Progenitor cell of endocrine pancreas (in vitro differentiated cells): ENCODE measurements at places on chromosomes 1 and 21.
A peak's percentile ranks its signal among the peaks of the same experiment; 100 is the strongest.

DNA sequence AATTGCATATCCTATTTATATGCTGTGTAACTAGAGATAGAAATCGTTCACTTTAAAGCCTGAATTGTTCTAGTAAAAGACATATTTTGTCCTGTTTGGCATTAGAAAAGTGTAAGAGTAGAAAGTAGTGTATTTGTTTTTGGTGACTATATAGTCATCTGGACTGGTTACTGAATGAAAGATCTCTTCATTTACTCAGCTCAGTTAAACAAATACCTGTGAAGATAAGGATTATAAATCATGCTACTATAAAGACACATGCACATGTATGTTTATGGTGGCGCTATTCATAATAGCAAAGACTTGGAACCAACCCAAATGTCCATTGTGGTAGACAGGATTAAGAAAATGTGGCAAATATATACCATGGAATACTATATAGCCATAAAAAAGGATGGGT is 125.1 kb downstream of the PLA2G4A start:
- DNase-seq: no peak

GRCh38 chr1:216045400-216045799 is 377.8 kb downstream of the USH2A start:
- no peak for DNase-seq

GRCh38 chr1:17890056-17890814 is 135.1 kb downstream of the ACTL8 start:
- DNase-seq: no peak

DNA sequence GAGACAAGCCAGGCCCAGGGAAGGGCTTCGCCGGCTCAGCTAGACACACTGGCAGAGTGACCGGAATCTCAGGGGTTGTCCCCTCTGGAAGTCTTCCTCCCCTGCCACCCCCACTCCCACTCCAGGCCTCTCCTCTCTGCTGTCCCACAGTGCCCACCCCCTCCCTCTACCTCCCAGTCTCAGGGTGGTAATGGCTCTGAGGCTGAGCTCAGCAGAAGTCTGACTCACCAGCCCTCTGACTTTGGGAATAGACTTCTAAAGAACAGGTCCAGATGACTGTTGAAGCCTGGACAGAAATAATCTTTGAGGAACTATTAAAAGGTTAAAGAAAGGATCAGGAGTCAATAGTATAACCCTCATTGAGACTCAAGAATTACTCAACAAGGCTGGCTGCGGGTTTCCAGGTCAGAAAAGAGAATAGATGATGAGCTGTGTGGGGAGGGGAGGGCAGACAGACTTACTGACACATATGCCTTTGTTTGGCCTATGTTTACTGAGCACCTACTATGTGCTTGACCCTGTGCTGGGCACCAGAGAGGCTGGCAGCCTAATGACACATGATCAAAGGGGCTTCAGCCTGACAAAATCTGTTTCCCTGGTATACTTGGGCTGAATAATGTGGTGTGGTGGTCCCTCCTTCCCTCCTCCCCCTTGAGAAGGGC is 8.2 kb downstream of the HCRTR1 start:
- DNase-seq: no peak

GRCh38 chr1:79648126-79648525 is 641.6 kb upstream of the ADGRL4 start:
- no peak for DNase-seq

- no peak for DNase-seq
These were observed 12.3 kb upstream of the CSF3R start for GRCh38 chr1:36494971-36495370.

- DNase-seq: no peak
These were observed 19.9 kb upstream of the LDLRAP1 start for GRCh38 chr1:25523542-25523941.

- DNase-seq: no peak
These were observed 9.5 kb downstream of the CFH start for GRCh38 chr1:196661345-196661744.

GRCh38 chr1:223175032-223175431 is 32.0 kb upstream of the TLR5 start:
- DNase-seq: no peak

DNA sequence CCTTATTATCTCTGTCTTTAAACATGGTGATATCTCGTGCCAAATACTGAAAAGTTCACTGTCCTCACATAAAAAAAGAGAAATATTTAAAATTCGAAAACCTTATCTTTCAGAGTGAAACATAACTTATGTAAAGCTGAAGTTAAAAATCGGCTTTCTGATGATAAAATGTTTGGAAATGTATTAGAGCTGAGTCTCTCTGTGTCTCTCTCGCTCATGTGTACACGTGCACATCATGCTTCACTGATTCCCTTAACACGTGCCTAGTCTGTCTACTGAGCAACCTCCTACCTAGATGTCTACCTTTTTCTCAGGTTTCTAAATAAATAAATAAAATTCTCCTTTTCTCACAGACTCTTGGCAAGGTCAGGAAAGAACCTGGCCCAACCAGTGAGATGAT is 17.1 kb downstream of the HHIPL2 start:
- no peak for DNase-seq

GRCh38 chr1:22953057-22953739 is 19.5 kb downstream of the LACTBL1 start:
- DNase-seq: no peak

DNA sequence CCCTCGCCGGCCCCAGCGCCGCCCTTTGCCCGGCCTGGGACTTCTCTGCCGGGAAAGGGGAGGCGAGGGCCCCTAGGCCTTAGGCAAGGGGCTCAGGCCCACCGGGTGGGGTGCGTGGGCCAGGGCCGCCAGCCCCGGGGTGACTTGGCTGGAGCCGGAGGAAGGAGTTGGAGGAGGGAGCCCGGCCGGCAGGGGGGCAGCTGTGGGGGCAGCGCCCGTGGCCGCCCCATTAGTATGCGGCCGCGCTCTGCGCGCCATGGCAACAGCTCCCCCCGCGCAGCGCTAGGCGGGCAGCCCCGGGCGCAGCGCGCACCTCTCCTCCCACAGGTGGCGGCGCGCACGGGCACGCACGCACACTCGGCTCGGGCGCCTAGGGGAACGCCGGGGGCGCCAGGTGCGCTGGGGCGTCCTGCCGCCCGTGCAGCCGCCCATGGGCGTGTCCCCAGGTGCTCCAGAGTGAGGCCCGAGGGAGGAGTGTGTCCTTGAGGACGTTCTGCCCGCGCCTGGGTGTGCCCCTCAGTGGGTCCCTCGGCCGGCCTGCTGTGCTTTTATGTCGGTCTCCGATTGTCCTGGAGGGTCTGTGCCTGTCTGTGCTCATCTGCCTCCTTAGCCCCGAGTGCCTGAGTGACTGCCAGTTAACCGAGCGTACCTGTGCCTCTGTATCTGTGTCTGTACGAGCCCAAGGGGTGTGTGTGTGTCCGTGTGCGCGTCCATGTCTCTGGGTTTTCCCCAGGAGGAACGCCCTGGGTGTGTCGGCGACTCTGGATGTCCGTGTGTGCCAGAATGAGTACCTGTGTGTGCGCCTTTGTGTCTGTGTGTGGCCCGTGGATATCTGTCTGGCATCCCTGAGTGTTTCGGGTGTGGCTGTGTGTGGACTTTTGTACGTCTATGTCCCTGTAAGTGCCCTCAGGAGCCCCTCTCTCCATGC is 38.2 kb upstream of the WASF2 start:
- DNase-seq: peak; percentile 59

- DNase-seq: no peak
These were observed 13.8 kb downstream of the LMNA start for GRCh38 chr1:156128308-156128653.

GRCh38 chr1:22920026-22920733 is 52.5 kb downstream of the LACTBL1 start:
- no peak for DNase-seq

GRCh38 chr1:117616356-117616755 is 10.5 kb downstream of the TENT5C start:
- DNase-seq: no peak

DNA sequence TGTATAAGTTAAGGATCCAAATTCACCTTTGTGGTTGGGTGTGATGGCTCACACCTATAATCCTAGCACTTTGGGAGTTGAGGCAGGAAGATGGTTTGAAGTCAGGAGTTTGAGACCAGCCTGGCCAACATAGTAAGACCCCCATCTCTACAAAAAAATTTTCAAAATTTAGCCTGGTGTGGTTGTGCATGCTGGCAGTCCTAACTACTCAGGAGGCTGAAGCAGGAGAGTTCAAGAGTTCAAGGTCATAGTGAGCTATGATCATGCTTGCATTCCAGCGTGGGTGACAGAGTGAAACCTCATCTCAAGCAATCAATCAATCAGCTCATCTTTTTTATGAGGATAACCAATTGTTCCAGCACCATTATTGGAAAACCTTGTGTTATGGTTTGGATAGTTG is 16.5 kb upstream of the SLC1A7 start:
- DNase-seq: no peak

- DNase-seq: no peak
These were observed 147.7 kb upstream of the IVNS1ABP start for GRCh38 chr1:185464777-185465176.

DNA sequence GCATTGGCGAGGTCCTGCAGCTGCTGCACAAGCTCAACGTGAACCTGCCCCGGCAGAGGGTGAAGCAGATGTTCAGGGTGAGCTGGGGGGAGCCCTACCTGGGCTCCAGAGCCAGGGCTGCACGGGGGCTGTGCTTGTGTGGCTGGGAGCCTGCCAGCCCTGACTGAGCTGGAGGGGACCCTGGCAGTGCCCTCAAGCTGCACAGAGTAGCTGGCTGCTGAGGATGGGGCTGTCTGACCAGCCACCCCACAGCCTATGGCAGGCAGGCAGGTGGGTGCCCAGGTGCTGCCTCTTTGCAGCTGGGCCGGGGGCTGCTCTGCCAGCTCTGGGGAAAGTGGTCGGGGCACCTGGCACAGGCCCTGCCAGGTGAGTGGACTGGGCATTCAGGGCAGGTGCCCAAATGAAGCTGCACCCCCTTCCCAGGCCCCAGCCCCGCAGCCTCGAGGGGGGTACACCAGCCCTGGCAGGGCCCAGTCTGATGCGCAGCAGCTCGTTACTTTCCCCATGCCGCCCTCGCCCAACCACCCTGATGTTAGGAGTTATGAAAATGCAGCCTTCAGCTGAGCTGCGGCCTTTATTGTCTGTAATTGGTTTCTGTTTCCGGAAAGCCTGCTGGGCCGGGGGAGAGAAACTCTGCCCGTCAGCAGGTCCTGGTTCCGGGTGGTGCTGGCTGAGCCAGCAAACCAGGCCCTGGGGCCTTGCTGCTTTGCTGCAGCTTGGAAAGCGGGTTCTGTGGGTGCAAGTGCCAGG is 4.3 kb downstream of the PLCH2 start:
- DNase-seq: no peak

DNA sequence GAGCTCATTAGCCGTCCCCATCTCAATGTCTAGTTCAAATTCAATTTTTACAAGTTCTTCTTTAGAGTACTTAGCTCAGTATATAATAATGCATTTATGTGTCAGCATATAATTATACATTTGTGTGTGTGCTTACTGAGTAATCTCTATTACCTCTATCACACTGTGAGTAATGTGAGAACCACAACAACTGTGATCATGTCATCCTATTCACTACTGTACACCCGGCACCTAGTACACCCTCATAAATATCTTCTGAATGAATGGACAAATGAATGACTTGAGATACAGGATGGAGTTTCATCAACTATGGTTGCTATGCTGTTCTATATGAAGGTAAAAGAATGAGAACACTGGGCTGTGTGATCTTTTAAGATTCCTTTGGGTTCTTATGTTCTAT is 124.0 kb downstream of the GPATCH2 start:
- DNase-seq: no peak

GRCh38 chr21:43585924-43586413 is 73.3 kb downstream of the HSF2BP start:
- no peak for DNase-seq

GRCh38 chr21:41009398-41010100 is 158.4 kb upstream of the BACE2 start:
- DNase-seq: no peak

GRCh38 chr1:101974599-101975274 is 22.0 kb downstream of the OLFM3 start:
- DNase-seq: no peak

- DNase-seq: peak; percentile 16
These were observed 55.9 kb upstream of the PTGFRN start for GRCh38 chr1:116853680-116854402.

- peak; percentile 41 for DNase-seq
These were observed 42.7 kb downstream of the HSD3B1 start for GRCh38 chr1:119549719-119550132.

DNA sequence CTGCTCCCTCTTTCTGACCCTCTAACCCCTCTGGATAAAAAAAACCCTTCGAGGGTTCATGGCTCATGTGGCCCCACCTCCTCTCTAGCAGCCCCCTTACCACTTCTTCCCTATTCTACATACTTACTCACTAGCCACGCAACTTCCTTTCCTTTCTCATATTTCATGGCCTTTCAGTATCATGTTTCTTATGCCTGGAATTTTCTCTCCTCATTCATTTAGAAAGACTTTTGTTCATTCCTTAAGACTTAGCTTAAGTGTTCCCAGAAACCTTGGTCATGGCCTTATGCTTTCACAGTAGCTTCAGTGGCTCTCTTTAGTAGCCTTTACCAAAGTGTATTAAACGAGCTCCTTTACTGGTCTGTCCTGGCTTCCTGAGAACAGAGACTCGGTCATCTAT is 6.1 kb downstream of the ACP6 start:
- no peak for DNase-seq

DNA sequence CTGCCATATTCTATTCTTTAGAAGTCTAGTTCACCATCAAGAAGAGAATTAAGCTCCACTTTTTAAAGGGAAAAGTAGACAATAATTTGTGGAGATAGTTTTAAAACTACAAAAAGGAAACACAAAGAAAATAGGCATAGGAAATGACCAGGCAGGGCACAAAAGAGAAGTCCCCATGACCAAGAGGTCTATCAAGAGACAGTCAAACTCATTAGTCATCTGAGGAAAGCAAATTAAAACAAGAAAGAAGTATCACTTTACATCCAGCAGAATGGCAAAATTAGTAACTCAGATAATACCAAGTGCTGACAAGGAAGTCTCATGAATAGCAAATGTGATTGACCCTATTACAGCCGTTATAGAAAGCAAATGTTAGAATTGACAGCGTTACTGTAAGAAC is 243.7 kb upstream of the SNX7 start:
- DNase-seq: no peak

DNA sequence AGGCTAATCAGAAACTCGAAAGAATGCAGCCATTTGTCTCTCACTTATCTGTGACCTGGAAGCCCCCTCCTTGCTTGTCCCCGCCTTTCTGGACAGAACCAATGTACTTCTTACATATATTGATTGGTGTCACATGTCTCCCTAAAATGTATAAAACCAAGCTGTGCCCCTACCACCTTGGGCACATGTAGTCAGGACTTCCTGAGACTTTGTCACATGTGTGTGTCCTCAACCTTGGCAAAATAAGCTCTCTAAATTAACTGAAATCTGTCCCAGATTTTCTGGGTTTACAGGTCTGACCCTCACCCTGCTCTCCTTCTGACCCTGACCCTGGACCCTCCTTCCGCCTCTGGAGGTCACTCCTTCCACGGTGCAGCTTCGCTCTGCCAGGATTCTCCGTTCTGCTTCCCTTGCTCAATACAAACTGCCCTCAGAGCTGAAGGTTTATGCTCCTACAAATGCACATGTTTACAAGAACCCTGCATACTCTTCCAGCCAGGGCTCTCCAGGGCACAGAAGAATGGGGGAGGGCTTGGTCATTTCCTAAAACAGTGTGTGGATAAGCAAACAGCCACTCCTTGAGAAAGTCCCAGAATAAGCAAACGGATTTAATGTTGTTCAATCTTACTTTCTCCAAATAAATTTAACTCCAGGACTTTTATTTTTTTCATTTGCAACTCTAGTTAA is 160.5 kb downstream of the ACTL8 start:
- no peak for DNase-seq

GRCh38 chr1:150615346-150616201 is 13.8 kb downstream of the ENSA start:
- no peak for DNase-seq
